ENCODE measurements at places on chromosomes 12 and 14.

DNA sequence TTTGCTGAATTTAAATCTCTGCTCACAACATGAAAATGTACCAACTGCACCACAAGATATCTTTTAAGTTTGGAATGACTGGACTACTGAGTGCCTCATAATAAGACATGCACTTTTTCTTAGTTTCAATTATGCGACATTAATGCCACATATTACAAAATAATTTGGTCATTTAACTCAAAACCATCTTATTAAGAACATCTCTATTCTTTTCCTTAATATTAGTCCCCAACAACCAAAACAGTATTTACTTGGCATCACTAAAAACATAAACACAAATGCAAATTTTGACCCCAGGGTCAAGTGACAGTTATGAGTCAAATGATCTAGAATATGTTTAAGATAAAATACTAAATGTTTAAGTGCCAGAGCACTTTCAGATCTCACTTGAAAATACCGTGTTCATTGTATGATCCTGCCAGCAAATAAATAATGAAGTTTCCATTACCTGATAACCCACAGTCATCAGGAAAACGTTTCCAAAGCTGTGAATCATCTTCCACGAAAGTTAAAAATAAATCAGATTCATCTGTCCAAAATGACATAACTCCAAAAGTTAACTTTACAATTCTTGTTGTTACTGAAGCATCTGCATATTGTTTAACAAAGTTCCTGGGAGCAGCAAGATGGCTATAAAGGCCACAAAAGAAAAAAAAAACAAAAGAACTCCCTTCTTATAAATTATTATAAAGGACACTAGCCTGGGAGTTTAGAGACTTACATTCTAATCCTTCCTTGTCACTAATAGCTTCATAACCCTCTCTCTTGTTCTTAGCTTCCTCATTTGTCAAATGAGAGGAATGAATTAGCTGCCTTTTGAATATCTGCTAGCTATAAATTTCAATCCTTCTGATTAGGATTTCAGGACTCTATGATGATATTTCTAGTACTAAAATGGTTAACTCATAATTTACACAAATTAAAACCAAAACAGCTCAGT is 30.5 kb upstream of the AP4S1 start:
- no peak for DNase-seq

DNA sequence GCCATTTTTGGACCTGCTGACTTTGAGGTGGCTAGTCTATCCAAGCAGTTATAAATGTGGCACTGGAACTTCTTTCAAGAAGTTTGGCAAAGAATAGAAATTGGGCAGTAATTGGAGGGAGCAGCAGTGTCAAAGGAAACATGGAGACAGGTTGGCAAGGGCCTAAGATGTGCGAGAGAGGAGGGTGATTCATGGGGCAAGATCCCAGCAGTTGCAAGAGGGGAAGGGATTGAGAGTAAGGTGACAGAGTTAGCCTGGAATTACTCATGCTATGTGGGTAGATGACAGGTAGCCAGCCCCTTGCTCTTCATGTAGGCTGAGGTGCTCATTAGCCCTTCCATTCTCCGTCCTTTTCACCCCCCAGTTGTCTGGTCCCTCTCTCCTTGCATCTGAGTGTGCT is 42.2 kb downstream of the FBXL14 start:
- no peak for DNase-seq

- DNase-seq, result no peak
Measured at GRCh38 chr14:64953661-64954060, 11.1 kb upstream of the GPX2 start.

- DNase-seq, result no peak
Measured at GRCh38 chr12:52656616-52657015, 4.6 kb upstream of the KRT2 start.

DNA sequence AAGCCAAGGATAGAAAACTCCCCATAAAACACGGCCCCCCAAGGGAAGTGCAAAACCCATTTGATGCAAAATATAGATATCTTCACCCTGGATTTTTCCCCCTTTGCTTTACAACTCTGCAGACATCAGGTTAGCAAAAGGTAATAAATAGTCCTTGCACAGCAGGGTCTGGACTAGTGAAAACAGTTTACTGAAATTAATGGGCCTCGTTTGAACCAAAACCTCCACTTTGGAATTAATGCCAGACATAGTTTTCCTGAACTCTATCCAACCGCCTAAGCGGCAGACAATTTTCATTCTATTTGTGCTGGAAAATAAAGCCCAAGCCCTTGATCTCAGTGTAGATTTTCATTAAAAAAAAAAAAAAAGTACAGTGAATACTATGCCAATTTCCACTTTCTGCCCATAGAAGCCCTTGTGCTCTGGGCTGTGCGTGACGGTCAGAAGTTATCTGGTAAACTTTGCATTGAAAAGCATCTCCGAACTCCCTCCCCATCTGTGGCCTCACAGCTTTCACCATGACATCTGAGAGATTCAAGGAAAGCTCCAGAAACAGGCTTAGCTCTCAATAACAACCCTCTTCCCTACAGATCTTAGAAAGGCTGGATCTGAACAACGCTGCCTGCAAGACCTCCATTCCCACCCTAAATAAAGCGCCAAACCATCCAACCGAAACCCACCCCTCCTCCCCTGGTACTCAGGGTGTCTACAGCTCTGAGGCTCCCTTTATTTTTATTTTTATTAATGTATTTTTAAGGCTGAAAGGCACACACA is 11.0 kb upstream of the IRF2BPL start:
- no peak for DNase-seq
